Bronchial smooth muscle cell (primary cell): ENCODE measurements at places on chromosomes 1 and 21. TPM values are rescaled to one million over a fixed set of nuclear protein-coding genes. Genes with fewer than 3 reads are reported as not detected.

CFAP74 gene
- total RNA-seq: not detected in 2 replicates

CYP4Z1 gene
- total RNA-seq: not detected in 2 replicates

CD34 gene
- total RNA-seq: 0.16 and 0.34 TPM in 2 replicates

LYPD8 gene
- total RNA-seq: not detected in 2 replicates

WNT4 gene
- under 0.01 TPM in 1 of 2 replicates, not detected in the other for total RNA-seq

IL12RB2 gene
- not detected in 2 replicates for total RNA-seq

FAM3B gene
- not detected in 2 replicates for total RNA-seq

PIGR gene
- not detected in 2 replicates for total RNA-seq

ANKRD35 gene
- 2.9 and 5.2 TPM in 2 replicates for total RNA-seq

E2F2 gene
- total RNA-seq: under 0.01 TPM in 1 of 2 replicates, not detected in the other

SLC6A17 gene
- 0.09 and 0.16 TPM in 2 replicates for total RNA-seq

PRAMEF15 gene
- total RNA-seq: not detected in 2 replicates

TBX19 gene
- 0.63 and 0.77 TPM in 2 replicates for total RNA-seq

KIAA1614 gene
- total RNA-seq: 7.9 and 12.0 TPM in 2 replicates

HDGF gene
- total RNA-seq: 98.5 and 133 TPM in 2 replicates
